ENCODE measurements at places on chromosomes 5 and 9.

DNA sequence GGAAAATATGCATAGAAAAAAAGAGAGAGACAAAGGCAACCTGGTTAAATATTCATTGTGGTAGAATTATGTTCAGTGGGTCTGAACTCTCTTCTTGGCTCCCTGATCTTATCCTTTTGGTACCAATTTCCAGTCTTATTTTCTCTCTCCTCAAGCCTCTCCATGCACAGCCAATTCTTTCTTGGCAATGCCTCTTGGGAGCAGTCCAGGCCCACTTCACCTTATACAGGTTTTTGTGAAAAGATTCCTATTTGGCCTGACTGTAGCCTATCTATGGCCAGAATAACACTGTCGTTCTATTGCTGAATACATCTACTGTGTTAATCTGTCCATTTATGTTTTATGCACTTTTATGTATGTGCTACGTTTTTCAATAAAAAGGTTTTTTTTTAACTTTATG, 2.7 kb downstream of the ELOVL7 start:
- peak; percentile 5 for DNase-seq

- no peak for DNase-seq
Observed at GRCh38 chr5:95759005-95759404, 27.9 kb downstream of the RHOBTB3 start.

- DNase-seq: no peak
Observed at GRCh38 chr5:18333841-18334240, 699.6 kb downstream of the TAF11L14 start.

DNA sequence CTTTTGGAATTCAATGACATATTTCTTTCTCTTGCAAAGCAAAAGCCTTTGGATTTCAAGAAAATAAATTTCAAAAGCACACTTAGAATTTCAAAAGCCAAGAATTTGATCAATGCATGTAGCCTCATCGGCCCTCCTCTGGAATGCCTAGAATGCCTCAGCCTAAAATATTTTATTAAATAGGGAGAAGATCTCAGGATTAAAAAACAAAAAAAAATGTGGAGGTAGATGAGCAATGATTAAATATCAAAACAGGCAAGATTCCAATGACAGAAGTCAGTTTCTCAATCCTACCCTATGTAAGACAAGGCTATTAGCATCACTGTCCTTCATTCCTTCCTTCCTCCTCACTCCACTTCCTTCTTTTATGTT, 169.0 kb downstream of the CDH6 start:
- DNase-seq: no peak

DNA sequence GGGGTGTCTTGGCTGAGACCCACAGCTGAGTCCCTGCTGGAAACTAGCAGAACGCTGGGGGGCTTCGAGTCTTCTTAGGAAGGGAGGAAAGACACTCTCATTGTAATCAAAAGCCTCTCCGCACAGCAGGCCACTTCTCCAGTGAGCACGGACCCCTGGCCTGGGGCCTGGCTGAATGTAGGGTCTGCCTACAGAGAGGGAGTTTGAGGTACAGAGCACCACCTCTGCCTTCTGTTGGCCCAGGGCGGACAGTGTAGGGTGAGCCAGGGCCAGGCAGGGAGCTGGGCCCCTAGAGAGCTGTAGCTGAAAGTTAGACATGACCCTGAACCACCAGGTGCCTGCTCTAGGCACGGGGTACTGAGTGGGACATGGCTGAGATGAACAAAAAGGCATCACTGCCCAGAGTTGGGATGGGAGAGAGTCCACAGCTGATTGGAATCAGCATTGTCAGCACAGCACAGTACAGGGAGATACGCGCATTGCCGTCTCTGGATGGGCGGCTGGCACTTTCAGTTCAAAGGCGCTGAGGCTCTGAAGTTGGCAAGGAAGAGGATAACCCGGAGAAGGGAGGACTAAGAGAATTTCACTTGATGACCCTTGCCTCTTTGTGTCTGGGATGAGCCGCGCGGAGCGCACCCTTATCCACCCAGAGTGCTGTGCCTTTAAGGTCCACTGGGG, 363 bp upstream of the SLC25A48 start:
- no peak for DNase-seq
